ENCODE measurements at places on chromosomes 11 and 22.

GRCh38 chr11:56910785-56911184, 77.9 kb upstream of the OR5AK2 start:
- DNase-seq: no peak

- DNase-seq: no peak
Observed at GRCh38 chr11:107677924-107678631, 33.8 kb downstream of the SLN start.

GRCh38 chr11:64092761-64093136, 57.0 kb downstream of the FLRT1 start:
- DNase-seq: no peak

GRCh38 chr11:48002561-48002960, 22.2 kb downstream of the PTPRJ start:
- no peak for DNase-seq

DNA sequence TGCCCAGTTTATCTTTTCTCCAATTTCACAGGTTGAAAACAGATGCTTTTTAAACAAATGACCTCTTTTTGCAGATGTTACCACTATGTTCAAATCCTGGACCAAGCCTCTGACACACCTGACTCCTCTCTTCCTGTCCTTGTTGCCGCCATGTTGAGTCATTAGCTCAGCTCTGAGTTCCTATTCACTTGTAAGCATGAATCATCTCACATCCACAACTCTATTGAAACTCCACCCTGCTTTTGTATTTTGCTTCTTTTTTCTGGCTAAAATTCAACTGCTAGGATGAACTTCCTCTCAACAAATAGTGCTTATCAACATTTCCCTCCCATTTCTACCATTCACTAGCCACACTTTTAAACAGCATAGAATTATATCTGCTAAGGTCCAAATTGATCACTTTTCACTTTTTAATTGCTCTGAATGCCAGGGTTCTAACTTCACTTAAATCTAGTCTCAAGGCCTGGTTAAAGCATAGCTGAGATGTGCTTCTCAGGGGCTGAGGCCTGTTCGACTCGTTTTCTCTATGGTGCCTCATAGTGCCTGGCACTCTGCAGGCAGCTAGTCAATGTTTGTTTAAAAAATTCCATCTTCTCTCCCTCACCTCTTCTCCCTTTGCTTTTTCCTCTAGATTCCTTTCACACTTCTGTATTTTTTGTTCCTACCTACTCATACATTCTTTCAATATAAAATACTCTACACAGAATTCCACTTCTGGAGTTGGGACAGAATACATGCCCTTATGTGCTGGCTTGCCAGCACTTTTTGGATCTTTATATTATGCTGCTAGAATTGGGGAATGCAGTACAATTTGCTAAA, 3.9 kb downstream of the JOSD1 start:
- DNase-seq: peak; percentile 62

- no peak for DNase-seq
Observed at GRCh38 chr22:45511847-45512261, 9.2 kb downstream of the FBLN1 start.

Measured in stimulated activated CD4-positive, alpha-beta T cell treated with anti-CD3 and anti-CD28 coated beads, Interleukin-1b, Interleukin-23, amount 100 ng/mL, for 48 hours (primary cell).